T-cell (primary cell): ENCODE measurements at places on chromosomes 6 and 20. TPM values are rescaled to one million over a fixed set of nuclear protein-coding genes. Genes with fewer than 3 reads are reported as not detected.

LSM14B gene
- 55.5 TPM for total RNA-seq

CST11 gene
- total RNA-seq, result not detected

SMOC2 gene
- not detected for total RNA-seq

EBF4 gene
- 10.5 TPM for total RNA-seq

DDX43 gene
- 1.3 TPM for total RNA-seq

KHDC1L gene
- total RNA-seq, result not detected

CD40 gene
- total RNA-seq, result 5.9 TPM

TINAG gene
- total RNA-seq, result not detected

GRCh38 chr6:29590218-29590808 is 5.4 kb downstream of the OR2H2 start:
- no peak for DNase-seq

DNA sequence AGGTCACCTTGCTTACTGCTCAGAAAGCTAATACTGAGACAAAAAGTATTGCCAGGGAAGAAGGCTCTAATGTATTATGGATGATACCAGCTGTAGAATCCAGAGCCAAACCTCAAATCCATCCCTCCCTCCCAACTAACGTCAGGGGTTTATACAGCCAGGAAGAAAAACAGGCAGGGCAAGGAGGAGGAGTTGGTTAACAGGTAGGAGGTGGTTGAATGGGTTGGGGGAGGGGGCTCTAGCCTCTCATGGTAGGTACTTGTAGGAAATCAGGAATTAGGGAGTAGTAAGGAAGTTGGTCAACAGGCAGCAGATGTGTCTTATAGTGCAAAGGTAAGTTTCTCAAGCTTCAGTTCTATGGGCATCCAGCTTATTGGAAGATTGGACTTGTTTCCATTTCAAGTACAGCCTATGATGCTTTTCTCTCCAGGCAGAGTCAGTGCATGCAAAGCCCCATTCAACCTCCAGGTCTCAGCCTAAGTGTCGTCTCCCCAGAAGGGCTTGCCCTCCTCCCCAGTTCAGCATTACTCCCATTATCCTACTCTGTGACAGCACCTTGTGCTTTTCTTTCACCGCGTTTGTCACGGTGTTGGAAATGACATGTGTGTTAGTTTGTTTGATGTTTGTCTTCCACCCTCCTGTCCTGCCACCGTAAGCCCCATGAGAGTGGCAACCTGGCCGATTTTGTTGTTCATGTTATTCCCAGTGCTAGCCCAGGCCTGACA is 38.1 kb downstream of the PNLDC1 start:
- DNase-seq, result no peak

DNA sequence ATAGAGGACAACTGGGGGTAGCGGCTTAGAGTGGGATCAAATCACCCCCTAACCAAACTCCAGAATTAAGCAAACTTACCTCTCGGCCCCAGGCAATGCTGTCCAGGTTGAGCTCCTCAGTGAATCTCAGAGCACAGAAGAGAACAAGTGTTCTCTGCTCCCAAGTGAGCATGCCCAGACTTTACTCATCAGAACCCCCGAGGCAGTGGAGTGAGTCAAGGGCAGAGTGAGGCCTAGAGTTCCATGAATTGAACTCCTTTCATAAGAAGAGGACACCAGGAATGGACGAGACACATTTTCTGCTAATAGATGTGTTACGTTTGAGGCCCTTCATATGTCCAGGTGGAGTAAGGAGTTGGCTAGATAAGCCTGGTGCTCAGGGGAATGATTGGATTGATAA is 134.0 kb upstream of the DTNBP1 start:
- DNase-seq, result no peak

- no peak for DNase-seq
These were observed 74.3 kb downstream of the RPS12 start for GRCh38 chr6:132888701-132889100.

- no peak for DNase-seq
These were observed 627.6 kb downstream of the MMUT start for GRCh38 chr6:48835421-48835958.

DNA sequence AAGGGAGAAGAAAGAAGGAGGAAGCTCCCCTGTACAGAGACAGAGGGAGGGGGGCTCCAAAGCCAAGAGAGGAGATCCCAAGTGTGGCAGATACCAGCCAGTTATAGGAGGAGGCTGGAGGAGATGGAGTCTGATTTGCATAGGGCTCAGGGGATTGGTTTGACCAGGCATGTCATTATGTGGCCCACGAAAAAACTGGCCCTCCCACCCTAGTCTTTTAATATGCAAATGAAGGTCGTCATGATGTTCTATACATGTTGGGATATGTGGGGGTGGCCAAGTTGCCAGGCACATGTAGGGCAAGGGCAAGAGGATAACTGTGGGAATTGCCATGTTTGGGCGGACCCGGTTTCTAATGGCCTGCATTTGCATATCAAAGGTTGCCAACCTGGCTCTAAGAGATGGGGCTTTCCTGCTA is 17.6 kb upstream of the ZFP64 start:
- DNase-seq, result no peak

GRCh38 chr6:72792692-72793091 is 170.8 kb downstream of the KCNQ5 start:
- DNase-seq, result no peak

- no peak for DNase-seq
These were observed 56.7 kb downstream of the FILIP1 start for GRCh38 chr6:75436869-75437268.

GRCh38 chr6:57432919-57433684 is 115.7 kb downstream of the PRIM2 start:
- no peak for DNase-seq

DNA sequence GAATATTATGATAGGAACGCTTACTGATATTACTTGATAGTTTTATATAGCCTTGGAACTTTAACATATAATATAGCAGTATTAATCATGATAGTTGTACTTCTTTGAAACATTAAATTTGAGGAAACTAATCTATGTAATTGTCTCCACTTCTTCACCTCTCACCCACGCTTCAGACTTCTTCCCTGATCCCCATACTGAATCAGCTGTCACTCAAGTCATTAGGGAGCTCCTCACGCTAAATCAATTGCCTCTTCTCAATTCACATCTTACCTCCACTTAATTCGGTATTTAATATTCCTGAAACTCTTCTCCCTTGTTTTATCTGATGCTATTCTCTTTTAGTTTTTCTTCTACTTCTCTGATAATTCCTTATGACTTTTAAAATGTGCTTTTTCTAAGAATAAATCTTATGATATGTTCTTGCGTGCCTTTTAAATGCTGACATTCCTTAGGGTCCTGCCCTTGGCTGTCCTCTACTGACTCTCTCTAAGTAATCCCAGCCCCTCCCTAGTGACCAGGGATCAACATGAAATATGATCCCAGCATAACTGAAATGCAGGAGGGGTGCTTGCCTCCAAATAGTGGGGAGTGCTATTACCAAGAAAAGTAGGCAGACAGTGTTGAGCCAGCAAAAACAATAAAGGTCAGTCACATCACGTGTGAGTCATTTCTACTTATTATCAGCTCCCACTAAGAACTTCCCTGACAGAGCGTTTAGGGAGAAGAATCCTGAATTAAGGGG is 9.9 kb downstream of the ANKRD66 start:
- DNase-seq, result no peak
